ENCODE measurements at places on chromosomes 6 and 20. TPM values are rescaled to one million over a fixed set of nuclear protein-coding genes. Genes with fewer than 3 reads are reported as not detected.
A peak's percentile ranks its signal among the peaks of the same experiment; 100 is the strongest.

The TBXT gene
- not detected for total RNA-seq

- H3K4me3 ChIP-seq: no peak overlapping the region
- H3K36me3 ChIP-seq: no peaks in the 10 kb centered on the region
- DNase-seq: peak; percentile 57
- H3K27me3 ChIP-seq: no peaks in the 10 kb centered on the region
- no peaks in the 10 kb centered on the region for H3K4me1 ChIP-seq
Measured at GRCh38 chr20:36808317-36809257, 35.0 kb upstream of the DSN1 start.

The MCHR2 gene
- not detected for total RNA-seq

The MACROD2 gene
- total RNA-seq: not detected

- H3K27me3 ChIP-seq: no peaks in the 10 kb centered on the region
- H3K36me3 ChIP-seq: peaks cover 2% of the 10 kb centered on the region
- H3K4me1 ChIP-seq: peaks cover 36% of the 10 kb centered on the region
- no peak for DNase-seq
- no peak overlapping the region for H3K4me3 ChIP-seq
- H3K27ac ChIP-seq: no peak overlapping the region
Measured at GRCh38 chr6:14428269-14428668, 310.7 kb downstream of the CD83 start.

The LY6G6F gene
- not detected for total RNA-seq

The CARMIL1 gene
- 1.9 TPM for total RNA-seq

DNA sequence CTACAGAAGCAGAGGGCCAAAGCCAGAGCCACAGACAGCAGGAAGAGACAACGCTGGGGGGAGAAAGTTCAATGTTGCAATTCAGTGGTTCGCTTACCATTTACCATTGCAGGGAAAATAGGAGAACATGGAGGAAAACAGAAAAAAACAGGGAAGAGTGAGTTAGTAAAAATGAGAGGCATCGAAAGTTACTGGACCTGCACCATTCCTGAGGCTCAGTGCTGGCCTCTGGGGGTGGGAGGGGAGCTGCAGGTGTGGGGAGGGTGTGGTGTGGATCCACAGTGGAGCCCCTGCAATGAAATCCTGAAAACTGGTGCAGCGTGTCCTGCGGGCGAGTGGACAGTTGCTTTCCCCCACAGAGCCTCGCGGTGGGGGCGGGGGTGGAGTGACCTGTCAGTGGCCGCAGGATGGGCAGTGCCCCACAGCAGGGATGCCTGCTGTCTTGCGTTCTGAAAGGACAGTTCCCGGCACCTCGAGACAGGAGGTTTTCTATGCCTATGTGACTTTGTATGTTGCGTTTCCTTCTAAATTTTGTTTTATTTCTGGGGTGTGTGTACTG lies 5.7 kb downstream of the TMEM181 start:
- no peak for DNase-seq
- peak overlapping the region; percentile 91 for H3K27ac ChIP-seq
- H3K36me3 ChIP-seq: peaks cover 28% of the 10 kb centered on the region
- no peaks in the 10 kb centered on the region for H3K27me3 ChIP-seq
- peaks cover 69% of the 10 kb centered on the region for H3K4me1 ChIP-seq

The TUBB2A gene
- 7.2 TPM for total RNA-seq

The CTCFL gene
- total RNA-seq: not detected

DNA sequence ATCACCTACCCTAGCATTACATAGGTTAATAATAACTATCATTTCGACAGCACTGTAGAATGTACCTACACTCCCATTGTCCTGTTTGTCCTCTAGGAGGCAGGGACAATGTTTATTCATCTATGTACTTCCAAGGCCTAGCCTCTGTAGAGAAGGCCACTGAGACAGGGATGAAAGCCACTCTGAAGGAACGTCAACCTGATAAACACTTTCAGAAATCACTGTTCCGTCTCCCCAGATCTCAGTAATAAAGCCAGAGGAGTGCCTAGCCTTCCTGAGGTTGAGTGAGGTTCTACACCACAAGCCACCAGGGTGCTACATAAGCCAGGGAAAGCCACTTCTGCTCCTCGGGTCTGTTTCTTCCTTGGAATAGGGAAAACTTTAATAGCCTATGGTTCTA lies 44.8 kb downstream of the POPDC3 start:
- no peaks in the 10 kb centered on the region for H3K36me3 ChIP-seq
- no peak overlapping the region for H3K4me3 ChIP-seq
- no peak overlapping the region for H3K27ac ChIP-seq
- peaks cover 56% of the 10 kb centered on the region for H3K27me3 ChIP-seq
- no peak for DNase-seq

The OTOR gene
- total RNA-seq: not detected

All from activated T-helper 2 cell treated with anti-CD3 and anti-CD28 coated beads, Interferon-gamma antibody, Interleukin-2, Interleukin-4, amounts not matched to agents 10 μg/mL and 5 μg/mL and 100 μg/mL, durations not matched to agents 14 hours and 24 hours and 36 hours (primary cell).